D341Med (cell line): ENCODE measurements at places on chromosomes 3 and 15.

- DNase-seq: peak; percentile 46
These were observed 102.7 kb upstream of the CHD2 start for GRCh38 chr15:92797168-92798052.

DNA sequence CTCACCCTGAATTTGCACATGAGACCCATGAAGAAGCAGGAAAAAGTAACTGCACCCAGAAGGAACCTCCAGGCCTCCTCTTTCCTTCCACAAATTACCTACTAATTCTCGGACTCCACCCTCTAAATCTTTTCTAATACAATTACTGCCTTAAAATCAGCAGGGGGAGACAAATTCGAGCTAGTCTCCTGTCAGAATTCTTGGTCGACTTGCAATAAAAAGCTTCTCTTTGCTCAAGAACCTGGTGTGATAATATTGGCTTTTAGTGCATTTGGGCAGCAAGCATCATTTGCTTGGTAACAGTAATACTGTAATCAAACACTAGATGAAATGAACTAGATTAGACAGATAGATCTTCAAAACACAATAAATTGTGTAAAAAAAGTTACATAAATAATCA, 281.9 kb downstream of the RAP2B start:
- DNase-seq: no peak

DNA sequence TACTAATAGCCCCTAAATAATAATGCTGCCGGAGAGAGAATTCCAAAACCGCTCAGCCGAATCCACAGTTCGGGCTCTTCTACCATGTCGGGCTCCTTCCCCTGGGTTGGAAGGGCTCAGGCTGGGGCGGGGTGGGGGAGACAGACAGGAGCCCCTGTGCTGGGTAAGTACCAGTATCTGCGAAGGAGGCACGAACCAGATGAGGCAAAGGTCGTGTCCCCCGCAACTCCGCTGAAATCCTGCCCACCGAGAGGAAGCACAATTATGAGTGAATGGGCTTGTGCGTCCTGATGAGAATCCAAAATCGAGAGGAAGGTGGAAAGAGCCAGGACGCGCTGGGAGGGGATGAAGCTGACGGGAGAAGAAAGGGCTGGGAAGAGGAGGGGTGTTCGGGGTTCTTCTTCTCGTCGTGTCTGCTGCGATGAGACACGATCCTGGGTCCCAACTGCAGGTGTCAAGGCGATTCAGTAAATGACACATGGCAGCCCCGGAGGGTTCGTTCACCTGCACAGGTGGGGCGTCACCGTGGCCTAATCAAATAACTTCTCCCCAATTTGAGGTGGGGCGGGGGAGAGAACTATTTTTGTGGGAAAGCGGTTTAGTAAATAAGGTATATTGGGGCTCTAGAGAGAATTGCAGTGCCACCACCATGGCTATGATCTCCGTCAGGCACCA, 707 bp upstream of the FAM81A start:
- peak; percentile 37 for DNase-seq

DNA sequence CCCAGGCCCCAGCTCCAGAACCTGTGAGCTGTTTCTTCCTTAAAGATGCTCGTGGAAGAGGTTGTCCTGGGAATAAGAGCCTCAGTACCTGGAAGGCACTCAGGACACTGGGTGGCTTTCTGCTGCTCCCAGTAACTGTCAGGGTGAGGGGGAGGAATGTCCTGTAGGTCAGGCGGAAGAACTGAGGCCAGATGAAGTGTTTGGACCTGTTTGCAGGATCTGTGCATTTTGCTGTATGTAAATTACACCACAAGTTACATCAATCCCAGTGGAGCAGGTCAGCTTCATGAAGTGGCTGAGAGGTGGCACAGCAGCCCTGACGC, 27.1 kb downstream of the HDAC11 start:
- no peak for DNase-seq

GRCh38 chr3:188674595-188674994, 497.2 kb upstream of the TPRG1 start:
- no peak for DNase-seq

GRCh38 chr15:80838012-80838411, 58.8 kb downstream of the CEMIP start:
- DNase-seq: no peak

- no peak for DNase-seq
These were observed 335.9 kb downstream of the THSD4 start for GRCh38 chr15:71451130-71451529.

DNA sequence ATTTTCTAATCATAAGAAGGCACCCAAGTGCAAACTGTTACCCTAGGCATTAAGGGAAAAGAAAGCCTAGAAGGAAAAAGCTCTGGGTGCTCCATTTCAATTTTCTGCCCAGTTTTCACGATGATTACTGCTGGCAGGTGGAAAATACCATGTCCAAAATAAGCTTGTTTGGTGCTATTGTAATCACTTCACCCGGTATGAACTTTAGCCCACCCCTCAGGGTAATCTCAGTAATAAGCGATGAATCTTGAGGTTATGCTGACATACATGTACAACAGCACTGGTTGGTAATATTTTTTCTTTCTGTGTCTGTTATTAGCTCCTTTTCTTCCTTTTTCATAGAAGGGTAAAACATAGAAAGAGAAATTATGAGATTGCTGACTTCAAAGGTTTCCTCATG, 88.6 kb upstream of the MEX3B start:
- DNase-seq: no peak

GRCh38 chr15:92418864-92419263, 25.2 kb downstream of the ST8SIA2 start:
- no peak for DNase-seq

- DNase-seq: no peak
These were observed 375.8 kb upstream of the ARPP21 start for GRCh38 chr3:35263477-35263876.

- no peak for DNase-seq
These were observed 493.9 kb upstream of the RASGRP1 start for GRCh38 chr15:39058351-39059131.

- DNase-seq: no peak
These were observed 181.2 kb downstream of the WNT5A start for GRCh38 chr3:55305696-55306485.

DNA sequence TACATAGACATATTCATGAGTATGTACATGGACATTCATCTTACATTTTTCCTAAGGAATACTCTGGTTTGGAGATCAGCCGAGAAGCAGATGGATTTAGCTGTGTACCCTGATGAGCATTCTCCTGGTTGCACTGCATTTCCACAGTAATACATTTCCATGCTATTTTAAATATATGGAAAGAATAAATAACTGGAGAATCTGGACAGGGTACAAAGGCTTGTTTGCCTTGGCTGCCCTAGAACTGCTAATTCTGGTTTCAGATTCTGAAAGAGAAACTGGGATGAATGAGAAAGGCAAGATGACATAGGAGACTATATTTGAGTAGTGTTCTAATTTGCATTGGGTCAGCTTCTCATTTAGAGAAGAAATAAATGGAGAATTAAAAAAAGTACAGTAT, 190.8 kb upstream of the FAM3D start:
- no peak for DNase-seq

- DNase-seq: no peak
These were observed 1.0 kb upstream of the GALNT15 start for GRCh38 chr3:16173283-16174025.

GRCh38 chr15:28125673-28126651, 26.8 kb upstream of the OCA2 start:
- DNase-seq: no peak

- DNase-seq: no peak
These were observed 116.6 kb upstream of the TSC22D2 start for GRCh38 chr3:150291515-150291914.

DNA sequence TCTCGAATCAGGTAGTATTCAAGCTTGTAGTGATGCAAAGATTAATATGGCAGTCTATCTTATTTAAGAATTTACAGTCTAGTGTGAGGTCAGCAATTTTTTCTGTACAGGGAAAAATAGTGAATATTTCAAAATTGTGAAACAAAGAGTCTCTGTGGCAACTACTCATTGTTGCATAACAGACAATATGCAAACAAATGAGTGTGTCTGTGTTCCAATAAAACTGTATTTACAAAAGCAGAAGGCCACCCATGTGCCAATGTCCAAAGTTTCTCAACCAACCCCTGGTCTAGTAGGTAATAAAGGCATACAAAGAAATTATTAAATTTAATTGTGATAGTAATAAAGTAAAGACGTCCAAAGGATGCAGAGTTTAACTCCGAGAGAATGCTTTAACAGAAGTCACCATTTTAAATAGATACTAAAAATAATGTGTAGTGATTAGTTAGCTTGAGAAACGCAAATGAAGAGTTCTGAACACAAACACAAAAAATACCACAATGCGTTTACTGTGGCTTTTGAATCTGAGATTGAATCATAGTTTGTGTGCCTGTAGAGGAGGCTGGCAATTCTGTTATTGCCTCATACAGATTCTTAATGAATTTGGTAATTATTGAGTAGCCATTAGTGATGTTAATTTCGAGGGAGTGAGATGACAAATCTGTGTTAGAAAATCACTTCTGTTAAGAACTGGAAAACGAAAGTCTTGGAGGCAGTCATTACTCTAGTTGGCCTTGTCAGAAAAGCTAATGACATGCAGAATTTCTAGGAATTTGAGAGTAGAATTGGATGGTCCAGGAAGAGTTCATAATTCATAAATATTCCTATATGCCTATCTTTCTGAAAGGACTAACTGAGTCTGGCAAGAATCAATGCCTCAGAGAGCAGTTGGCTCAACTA, 48.7 kb downstream of the CADM2 start:
- no peak for DNase-seq

- DNase-seq: no peak
These were observed 104.8 kb upstream of the CCDC54 start for GRCh38 chr3:107272471-107272870.

- no peak for DNase-seq
These were observed 36.0 kb downstream of the TIGIT start for GRCh38 chr3:114329823-114330222.

- no peak for DNase-seq
These were observed 161.2 kb downstream of the SOX2 start for GRCh38 chr3:181872887-181873286.
